Heart left ventricle (tissue), 16 donors: ENCODE measurements at places on chromosomes 5 and 9.

DNA sequence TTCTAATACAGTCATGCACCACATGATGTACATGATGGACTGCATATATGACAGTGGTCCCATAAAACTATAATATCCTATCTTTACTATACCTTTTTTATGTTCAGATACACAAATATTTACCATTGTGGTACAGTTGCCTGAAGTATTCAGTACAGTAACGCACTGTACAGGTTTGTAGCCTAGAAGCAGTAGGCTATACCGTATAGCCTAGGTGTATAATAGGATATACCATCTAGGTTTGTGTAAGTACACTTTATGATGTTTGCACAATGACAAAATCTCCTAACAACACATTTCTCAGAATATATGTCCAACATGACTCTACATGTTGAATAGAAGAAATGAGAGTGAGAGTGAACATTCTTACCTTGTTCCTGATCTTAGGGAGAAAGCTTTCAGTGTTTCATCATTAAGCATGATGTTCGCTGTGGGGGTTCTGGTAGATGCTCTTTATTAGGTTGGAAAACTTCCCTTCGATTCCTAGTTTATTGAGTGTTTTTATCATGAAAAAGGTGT lies 31.8 kb downstream of the AMBP start:
- DNase-seq = no peak

GRCh38 chr5:91031402-91031752 lies 351.7 kb downstream of the ARRDC3 start:
- DNase-seq = no peak

DNA sequence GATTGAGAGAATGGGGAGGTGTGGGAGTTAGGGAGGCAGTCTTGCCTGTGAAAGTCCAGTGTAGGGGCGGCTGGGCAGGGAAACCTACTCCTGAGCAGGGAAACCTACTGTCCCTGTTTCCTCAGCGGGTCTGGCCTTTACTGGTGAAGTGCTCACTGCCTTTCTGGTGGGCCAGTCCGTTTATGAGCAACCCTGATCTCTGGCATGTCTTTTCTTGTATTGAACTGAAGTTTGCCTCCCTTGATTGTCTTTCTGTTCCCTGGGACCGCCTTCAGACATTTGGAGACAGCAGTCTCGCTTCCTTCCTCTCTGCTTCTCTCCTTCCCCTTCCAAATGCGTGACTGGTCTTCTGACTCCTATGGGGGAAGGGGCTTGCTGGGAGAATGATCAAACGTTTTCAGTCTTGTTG lies 2.9 kb downstream of the SNX18 start:
- peak; percentile 41 for DNase-seq

GRCh38 chr9:133866946-133867345 lies 125.2 kb downstream of the VAV2 start:
- DNase-seq = no peak

GRCh38 chr9:87864915-87865314 lies 17.8 kb upstream of the SPATA31E1 start:
- no peak for DNase-seq

DNA sequence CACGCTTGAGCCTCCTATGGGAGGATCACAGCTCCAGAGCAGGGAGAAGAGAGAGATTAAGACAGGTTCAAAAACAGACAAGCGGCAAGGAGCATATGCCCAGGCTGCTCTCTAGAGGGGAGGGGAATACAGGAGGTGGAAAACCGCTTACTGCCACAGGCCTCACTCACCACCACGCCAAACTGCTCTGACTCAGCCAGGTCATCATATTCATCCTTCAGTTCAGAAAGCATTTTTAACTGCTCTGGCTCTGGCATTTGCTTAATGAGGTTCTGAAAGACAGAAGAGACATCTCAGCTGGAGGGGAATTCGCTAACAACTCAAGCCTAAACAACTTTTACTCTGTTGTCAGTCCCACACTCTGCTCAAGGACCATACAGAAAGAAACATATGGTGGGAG lies 40.1 kb downstream of the PCDHGC5 start:
- no peak for DNase-seq
